ENCODE measurements at places on chromosomes 4 and X. TPM values are rescaled to one million over a fixed set of nuclear protein-coding genes. Genes with fewer than 3 reads are reported as not detected.

GRCh38 chr4:38170338-38171169 is 210.4 kb downstream of the PTTG2 start:
- no peaks in the 10 kb centered on the region for H3K27me3 ChIP-seq
- no peak for DNase-seq
- H3K36me3 ChIP-seq = no peaks in the 10 kb centered on the region
- no peak overlapping the region for H3K4me3 ChIP-seq

DNA sequence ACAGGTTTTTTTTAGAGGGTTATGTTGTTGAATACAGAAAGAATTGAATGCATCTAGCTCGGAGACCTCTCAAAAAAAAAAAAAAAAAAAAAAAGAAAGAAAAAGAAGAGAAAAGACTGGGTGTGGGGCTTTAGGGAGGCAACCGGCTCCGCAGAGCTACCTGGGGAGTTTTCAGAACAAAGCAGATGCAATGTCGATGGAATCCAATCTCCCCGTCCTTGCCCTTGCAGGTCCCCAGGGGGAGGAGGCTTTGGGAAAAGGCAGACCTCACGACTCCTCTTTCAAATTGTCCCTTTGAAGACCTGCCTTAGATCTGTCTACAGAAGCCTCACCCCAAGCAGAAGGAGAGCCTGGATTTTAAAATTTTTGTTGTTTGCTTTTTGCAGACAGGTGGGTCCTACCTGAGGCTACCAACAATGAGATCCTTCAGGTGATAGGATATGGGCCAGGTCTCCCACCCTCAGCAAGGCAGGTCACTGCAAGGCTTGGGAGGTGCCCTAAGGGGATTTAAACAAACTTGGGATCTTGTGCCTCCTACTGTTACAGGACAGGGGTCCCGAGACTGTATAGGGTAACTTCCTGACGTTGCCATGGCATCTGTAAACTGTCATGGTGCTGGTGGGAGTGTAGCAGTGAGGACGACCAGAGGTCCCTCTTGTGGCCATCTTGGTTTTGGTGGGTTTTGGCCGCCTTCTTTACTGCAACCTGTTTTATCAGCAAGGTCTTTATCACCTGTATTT is 75.2 kb upstream of the PRKX start:
- no peak overlapping the region for H3K27ac ChIP-seq
- no peaks in the 10 kb centered on the region for H3K36me3 ChIP-seq
- no peak overlapping the region for H3K4me3 ChIP-seq
- no peaks in the 10 kb centered on the region for H3K4me1 ChIP-seq
- no peaks in the 10 kb centered on the region for H3K27me3 ChIP-seq

DNA sequence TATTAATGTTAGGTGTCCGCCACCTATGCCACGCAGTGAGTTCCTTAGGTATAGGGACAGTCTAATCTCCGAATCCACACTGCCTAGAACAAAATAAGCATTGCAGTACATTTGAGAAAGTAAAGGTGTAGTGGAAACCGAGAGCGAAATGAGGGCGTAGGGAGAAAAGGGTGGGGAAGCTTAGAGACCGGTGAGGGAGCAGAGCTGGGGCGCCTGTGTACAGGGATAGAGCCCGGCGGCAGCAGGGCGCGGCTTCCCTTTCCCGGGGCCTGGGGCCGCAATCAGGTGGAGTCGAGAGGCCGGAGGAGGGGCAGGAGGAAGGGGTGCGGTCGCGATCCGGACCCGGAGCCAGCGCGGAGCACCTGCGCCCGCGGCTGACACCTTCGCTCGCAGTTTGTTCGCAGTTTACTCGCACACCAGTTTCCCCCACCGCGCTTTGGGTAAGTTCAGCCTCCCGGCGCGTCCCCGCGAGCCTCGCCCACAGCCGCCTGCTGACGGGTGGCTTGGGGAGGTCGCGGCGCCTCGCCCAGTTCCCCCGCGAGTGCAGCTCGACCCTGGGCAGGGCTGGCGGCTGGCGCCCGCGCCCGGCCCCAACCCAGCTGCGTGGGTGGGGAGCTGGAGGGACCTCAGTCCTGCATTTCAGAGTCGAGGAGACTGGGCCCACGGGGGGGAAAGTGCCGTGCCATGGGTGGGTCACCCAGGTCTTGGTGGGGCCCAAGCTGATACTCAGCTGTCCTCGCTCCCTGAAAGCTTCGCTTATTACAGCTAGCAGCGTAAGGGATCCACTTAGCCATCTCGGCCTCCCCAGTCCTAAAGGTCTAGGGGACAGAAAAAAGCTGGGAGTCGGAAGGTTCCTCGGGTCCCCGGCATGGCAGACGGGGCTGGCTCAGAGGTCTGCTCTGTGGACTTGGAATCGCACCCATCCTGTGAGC is at the start of gene ANXA3:
Gene ANXA3, plus strand, starts transcription at position 351 of the 932 bp plus-strand sequence. CDS start 2,704 bp downstream, outside the sequence.
- H3K27me3 ChIP-seq = peaks cover 16% of the 10 kb centered on the region
- H3K4me3 ChIP-seq = peak within 1 kb of the TSS; percentile 22
- peak; percentile 56 for DNase-seq
- H3K27ac ChIP-seq = peak within 1 kb of the TSS; percentile 43
- no peaks in the 10 kb centered on the region for H3K4me1 ChIP-seq
- no peaks in the 10 kb centered on the region for H3K36me3 ChIP-seq

DNA sequence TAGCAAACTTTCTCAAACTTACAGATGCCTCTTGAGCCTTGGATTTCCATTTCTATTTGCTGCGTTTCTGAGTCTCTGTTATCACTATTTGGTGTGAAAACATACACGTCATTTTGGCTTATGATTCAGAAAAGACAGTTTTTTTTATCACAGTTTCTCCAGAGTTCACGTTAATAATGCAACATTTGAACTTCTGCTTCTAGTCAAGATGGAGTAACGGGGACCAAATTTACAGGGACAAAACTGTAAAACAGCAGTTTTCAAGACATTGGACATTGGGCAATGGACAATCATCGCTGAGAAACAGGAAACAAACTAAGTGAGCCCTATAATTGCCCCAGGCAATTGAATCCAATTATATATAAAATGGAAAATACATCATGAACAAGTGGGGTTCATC is 36.2 kb upstream of the TASL start:
- DNase-seq = no peak
- peak overlapping the region; percentile 31 for H3K27ac ChIP-seq
- H3K4me3 ChIP-seq = no peak overlapping the region
- no peaks in the 10 kb centered on the region for H3K27me3 ChIP-seq
- H3K4me1 ChIP-seq = peaks cover 7% of the 10 kb centered on the region
- no peaks in the 10 kb centered on the region for H3K36me3 ChIP-seq

GRCh38 chrX:1584237-1585011 is 7.0 kb upstream of the AKAP17A start:
- no peak overlapping the region for H3K27ac ChIP-seq
- H3K4me3 ChIP-seq = no peak overlapping the region
- DNase-seq = no peak
- no peaks in the 10 kb centered on the region for H3K27me3 ChIP-seq

GRCh38 chr4:187188741-187189140 is 465.1 kb upstream of the FAT1 start:
- H3K27ac ChIP-seq = no peak overlapping the region
- H3K4me1 ChIP-seq = no peaks in the 10 kb centered on the region
- no peak overlapping the region for H3K4me3 ChIP-seq
- H3K36me3 ChIP-seq = no peaks in the 10 kb centered on the region
- no peaks in the 10 kb centered on the region for H3K27me3 ChIP-seq

Gene DCHS2
- 0.12 TPM for total RNA-seq

Gene DEFB131A
- total RNA-seq = not detected

Gene SHROOM2
- 3.7 TPM for total RNA-seq

Gene ERCC6L
- not detected for total RNA-seq

Measured in right lobe of liver (tissue), 6 donors.